Uterus (tissue), 4 donors: ENCODE measurements at places on chromosomes 4 and X. TPM values are rescaled to one million over a fixed set of nuclear protein-coding genes. Genes with fewer than 3 reads are reported as not detected.

Gene JCHAIN
- total RNA-seq = 12.7 TPM

- H3K4me3 ChIP-seq = no peak overlapping the region
- no peak for DNase-seq
- H3K4me1 ChIP-seq = no peaks in the 10 kb centered on the region
- no peaks in the 10 kb centered on the region for H3K36me3 ChIP-seq
Measured at GRCh38 chr4:182494103-182494502, 250.9 kb downstream of the TENM3 start.

DNA sequence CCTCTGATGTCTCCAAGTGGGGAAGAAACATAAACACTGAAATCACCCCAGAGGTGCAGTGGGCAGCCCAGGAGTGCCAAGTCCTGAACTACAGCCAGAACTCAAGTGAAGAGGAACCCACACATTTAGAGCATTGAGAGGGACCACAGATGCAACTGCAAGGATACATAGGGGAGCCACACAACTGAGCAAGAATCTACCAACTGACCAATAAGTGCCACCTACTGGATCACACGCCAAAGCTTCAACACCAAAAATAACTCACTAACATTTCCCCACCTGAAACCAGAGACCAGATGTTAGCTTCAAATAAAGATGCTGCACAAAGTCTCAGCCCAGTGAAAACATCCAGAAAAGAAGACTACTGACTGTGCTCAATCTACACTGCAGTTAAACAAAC lies 276.7 kb upstream of the GRIA3 start:
- H3K27ac ChIP-seq = no peak overlapping the region
- no peaks in the 10 kb centered on the region for H3K36me3 ChIP-seq
- no peak overlapping the region for H3K4me3 ChIP-seq
- DNase-seq = no peak

Gene FRMPD3
- 1.5 TPM for total RNA-seq

GRCh38 chrX:124441971-124442590 lies 95.7 kb downstream of the SH2D1A start:
- no peak overlapping the region for H3K4me3 ChIP-seq
- DNase-seq = no peak
- no peaks in the 10 kb centered on the region for H3K36me3 ChIP-seq

Gene IL13RA1
- total RNA-seq = 38.1 TPM

- DNase-seq = no peak
- no peaks in the 10 kb centered on the region for H3K27me3 ChIP-seq
- no peak overlapping the region for H3K4me3 ChIP-seq
- H3K27ac ChIP-seq = no peak overlapping the region
Measured at GRCh38 chr4:58600290-58600689, 1490.1 kb upstream of the IGFBP7 start.

- no peak overlapping the region for H3K4me3 ChIP-seq
- no peaks in the 10 kb centered on the region for H3K4me1 ChIP-seq
- DNase-seq = no peak
- H3K36me3 ChIP-seq = no peaks in the 10 kb centered on the region
Measured at GRCh38 chr4:26878794-26879391, 18.3 kb downstream of the STIM2 start.

DNA sequence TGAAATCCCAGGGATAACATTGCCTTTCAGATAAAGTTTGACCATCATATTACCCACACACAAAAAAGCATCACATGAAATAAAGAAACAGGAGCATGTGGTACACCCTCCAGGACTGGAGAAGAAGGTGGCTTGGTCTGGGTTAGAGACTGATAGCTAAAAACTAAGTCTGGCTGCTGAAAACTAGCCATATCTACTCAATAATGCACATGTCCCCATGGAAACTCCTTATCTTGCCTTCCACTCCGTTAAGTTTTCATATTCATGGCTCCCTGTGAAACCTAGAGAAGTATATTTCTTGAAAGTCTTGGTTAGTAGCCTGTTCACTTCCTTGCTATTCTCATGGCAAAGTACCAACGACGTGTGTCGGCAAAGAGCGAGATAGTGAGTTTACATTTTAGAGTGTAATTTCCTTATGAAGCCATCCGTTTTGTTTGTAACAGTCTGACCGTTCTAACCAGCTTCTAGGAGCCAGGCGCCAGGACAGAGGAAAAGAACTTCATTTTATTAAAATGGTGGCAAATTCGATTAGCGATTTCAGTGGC lies 6.7 kb upstream of the DCTD start:
- DNase-seq = no peak
- H3K27me3 ChIP-seq = no peaks in the 10 kb centered on the region
- H3K27ac ChIP-seq = no peak overlapping the region

DNA sequence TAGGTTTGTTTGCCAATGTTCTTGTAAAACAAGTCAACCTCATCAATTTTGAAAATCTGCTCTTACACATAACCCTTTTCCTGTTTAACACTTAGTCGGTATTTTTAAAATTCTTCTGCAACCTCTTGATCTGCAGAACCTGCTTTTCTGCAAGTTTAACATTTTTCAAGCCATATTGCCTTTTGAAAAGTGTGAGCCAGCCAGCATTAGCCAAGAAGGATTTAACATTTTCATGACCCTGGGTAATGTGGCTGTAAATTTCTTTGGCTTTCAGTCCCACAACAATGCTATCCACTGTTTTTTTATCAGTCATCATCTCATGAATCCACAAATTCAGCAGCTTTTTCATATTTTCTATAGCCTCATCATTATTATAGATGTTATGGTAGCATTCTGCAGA lies 956.5 kb downstream of the FAT4 start:
- no peak overlapping the region for H3K4me3 ChIP-seq
- no peaks in the 10 kb centered on the region for H3K27me3 ChIP-seq
- H3K4me1 ChIP-seq = no peaks in the 10 kb centered on the region
- H3K36me3 ChIP-seq = no peaks in the 10 kb centered on the region
- no peak overlapping the region for H3K27ac ChIP-seq
- no peak for DNase-seq

- H3K27ac ChIP-seq = no peak overlapping the region
- no peaks in the 10 kb centered on the region for H3K27me3 ChIP-seq
- H3K36me3 ChIP-seq = no peaks in the 10 kb centered on the region
- no peak overlapping the region for H3K4me3 ChIP-seq
- no peaks in the 10 kb centered on the region for H3K4me1 ChIP-seq
Measured at GRCh38 chrX:97616883-97617530, 733.3 kb downstream of the RPA4 start.

GRCh38 chr4:138242076-138242833 lies at the start of gene SLC7A11:
TSS of gene SLC7A11 (minus strand) at chr4:138242349. CDS start at chr4:138242069, 280 bp downstream.
- H3K27me3 ChIP-seq = no peaks in the 10 kb centered on the region
- no peak within 1 kb of the TSS for H3K4me3 ChIP-seq
- H3K27ac ChIP-seq = no peak within 1 kb of the TSS

Gene F9
- not detected for total RNA-seq

GRCh38 chr4:15781427-15782095 lies 3.4 kb downstream of the CD38 start:
- H3K27me3 ChIP-seq = no peaks in the 10 kb centered on the region
- H3K4me1 ChIP-seq = no peaks in the 10 kb centered on the region
- H3K4me3 ChIP-seq = no peak overlapping the region
- no peaks in the 10 kb centered on the region for H3K36me3 ChIP-seq
- no peak overlapping the region for H3K27ac ChIP-seq

DNA sequence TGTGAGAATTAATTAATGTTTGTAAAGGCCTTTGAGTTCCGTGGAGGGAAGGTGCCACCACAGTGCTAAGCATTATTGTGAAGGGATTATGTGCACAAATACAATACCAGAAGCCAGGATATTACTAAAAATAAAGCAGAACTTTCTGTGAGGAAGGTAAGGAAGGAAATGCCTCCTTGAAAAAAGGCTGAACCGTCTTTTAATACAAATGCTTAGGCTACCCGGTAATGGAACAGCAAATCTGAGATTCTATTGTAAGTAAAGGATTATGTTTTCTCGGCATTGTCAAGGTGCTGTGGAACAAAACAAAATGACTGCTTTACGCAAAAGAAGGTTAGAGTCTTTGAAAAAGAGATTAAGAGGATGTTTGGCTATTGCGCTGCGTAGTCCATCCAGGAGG lies 57.9 kb upstream of the SPRY1 start:
- no peaks in the 10 kb centered on the region for H3K4me1 ChIP-seq
- H3K27me3 ChIP-seq = no peaks in the 10 kb centered on the region
- no peak for DNase-seq
- H3K27ac ChIP-seq = peak overlapping the region; percentile 24

Gene ZAR1
- total RNA-seq = not detected

DNA sequence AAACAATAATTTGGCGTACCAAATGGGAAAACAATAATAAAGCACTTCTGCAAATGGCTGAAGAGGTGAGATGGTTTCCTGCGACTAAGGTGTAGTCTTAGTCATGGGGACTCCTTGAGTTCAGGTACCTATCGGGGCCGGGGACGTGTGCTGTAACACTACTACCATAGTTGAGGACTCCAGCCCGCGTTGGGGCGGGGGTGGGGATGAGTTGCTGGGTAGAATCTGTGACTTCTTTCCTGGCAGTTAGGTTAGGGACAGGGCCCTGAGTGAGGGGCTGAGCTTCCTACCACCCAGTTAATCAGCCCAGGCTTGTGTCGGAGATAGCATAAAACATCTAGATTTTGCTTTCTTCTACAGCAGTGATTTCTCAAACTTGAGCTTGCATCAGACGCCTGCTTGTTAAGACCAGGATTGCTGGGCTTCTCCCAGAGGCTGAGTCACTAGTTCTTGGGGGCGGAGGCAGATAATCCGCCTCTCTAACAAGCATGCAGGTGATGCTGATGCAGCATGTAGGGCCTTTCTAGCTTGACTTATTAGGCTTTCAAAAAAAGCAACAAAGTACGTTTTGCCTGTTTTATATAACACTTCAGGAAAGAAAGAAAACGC lies 30.2 kb downstream of the RBBP7 start:
- no peaks in the 10 kb centered on the region for H3K27me3 ChIP-seq
- DNase-seq = peak; percentile 79
- H3K36me3 ChIP-seq = no peaks in the 10 kb centered on the region
- no peaks in the 10 kb centered on the region for H3K4me1 ChIP-seq
- no peak overlapping the region for H3K4me3 ChIP-seq
- peak overlapping the region; percentile 68 for H3K27ac ChIP-seq

DNA sequence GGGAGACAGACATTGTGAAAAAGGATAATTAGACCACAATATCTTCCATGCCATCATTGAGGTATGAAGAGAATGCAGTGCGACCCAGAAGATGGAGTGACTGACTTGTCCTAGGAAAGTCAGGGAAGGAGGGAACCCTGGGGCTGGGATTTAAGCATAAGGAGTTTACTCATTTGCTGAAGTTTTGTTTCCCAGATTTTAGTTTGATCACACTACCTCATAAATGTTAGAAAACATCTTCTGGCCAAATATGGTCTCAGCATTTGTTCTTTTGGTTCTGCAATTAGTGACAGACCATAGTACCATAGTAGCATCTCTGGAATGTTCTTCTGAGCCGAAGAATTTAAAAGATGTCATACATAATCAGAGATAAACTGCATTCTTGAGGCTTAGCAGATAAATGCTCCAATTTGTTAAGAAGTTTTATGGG lies 96.5 kb upstream of the PGRMC2 start:
- H3K36me3 ChIP-seq = no peaks in the 10 kb centered on the region
- H3K27me3 ChIP-seq = no peaks in the 10 kb centered on the region
- H3K4me1 ChIP-seq = peaks cover 13% of the 10 kb centered on the region
- DNase-seq = no peak

DNA sequence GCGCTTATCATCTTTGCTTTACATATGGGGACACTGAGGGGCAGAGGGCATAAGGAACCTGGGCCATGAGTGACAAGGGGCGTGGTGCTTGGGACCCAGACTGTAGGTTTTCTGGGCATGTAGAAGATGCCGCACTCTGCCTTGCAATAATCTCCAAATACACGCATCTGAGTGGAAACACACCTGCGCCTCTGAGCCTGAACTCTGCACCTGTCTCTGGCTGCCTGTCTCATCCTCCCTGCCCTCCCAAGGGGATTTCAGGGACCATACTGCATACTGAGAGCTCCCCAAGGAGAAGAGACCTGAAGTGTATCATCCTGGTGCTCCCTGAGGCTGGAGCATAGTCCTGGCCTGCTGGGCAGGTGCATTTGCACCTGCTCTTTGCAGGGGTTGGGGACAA lies 34.7 kb upstream of the ASMTL start:
- H3K27me3 ChIP-seq = no peaks in the 10 kb centered on the region
- no peak for DNase-seq
- no peak overlapping the region for H3K27ac ChIP-seq
- H3K36me3 ChIP-seq = no peaks in the 10 kb centered on the region

Gene TKTL1
- total RNA-seq = 0.07 TPM

GRCh38 chrX:19678941-19679340 lies 163.6 kb upstream of the MAP3K15 start:
- H3K27ac ChIP-seq = no peak overlapping the region
- no peaks in the 10 kb centered on the region for H3K4me1 ChIP-seq
- H3K27me3 ChIP-seq = no peaks in the 10 kb centered on the region

Gene PITX2
- not detected for total RNA-seq

DNA sequence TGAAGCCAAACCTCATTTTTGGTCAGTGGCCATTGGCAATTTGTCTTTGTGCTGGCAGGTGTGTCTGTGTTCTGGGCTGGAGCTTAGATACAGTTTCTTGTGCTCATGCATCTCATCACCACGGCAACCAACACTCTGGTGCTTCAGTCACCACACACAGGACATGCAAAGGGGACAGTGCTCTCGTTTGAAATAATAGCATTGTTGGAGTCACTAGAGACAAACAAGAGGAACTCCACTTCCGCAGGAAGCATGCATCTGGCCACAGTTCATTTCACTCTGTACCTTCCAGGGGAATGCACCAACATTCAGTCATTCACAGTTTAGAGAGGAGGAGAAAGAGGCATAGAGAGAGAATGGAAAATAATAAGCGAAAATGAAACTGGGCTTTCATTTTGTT lies 267.4 kb downstream of the ANK2 start:
- H3K27ac ChIP-seq = no peak overlapping the region
- H3K36me3 ChIP-seq = no peaks in the 10 kb centered on the region
- no peak for DNase-seq
- no peak overlapping the region for H3K4me3 ChIP-seq
- H3K27me3 ChIP-seq = no peaks in the 10 kb centered on the region
- no peaks in the 10 kb centered on the region for H3K4me1 ChIP-seq

Gene MGARP
- 9.0 TPM for total RNA-seq

DNA sequence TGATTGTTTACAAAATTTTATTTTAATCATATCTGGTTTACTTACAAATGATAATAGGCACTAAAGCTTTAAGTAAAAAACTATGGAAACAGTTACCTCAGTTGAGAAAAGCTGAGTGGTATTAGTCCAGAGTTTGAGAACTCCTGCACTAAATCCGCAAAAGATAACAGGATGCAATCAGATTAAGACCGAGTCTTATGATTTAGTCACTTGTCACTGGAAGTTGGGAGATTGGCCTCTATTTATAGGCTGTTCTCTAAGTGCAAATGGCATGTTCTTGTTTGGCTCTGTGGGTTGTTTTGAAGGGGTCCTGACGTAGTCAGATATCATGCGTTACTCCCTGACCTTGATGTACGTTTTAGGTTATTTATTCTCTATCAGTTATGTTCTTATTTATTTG lies 6.3 kb downstream of the GPAT3 start:
- H3K4me3 ChIP-seq = no peak overlapping the region
- no peaks in the 10 kb centered on the region for H3K27me3 ChIP-seq
- no peak for DNase-seq
- H3K27ac ChIP-seq = no peak overlapping the region
- H3K36me3 ChIP-seq = no peaks in the 10 kb centered on the region
